CD4-positive, alpha-beta memory T cell (primary cell): ENCODE measurements at places on chromosomes 2 and 18.

- no peak for DNase-seq
Observed at GRCh38 chr2:196587056-196587455, 52.5 kb upstream of the CCDC150 start.

DNA sequence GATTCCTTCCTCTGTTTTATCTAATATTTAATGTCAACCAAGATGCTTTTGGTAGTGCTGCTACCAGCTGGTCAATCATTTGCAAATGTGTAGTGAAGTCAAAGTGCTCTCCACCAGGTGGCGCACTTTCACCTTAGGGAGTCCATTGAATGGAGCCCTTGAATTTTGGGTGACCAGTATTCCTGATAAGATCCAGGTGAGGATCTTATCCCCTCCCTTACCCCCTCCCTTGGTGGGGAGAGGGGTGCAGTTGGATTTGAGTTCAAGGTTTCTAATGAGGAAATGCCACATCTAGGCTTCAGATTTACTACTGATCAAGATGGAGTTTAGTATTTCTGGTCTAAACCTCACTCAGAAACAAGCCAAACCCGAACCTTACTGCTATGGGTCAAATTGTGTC lies 12.0 kb upstream of the E2F6 start:
- peak; percentile 63 for DNase-seq

DNA sequence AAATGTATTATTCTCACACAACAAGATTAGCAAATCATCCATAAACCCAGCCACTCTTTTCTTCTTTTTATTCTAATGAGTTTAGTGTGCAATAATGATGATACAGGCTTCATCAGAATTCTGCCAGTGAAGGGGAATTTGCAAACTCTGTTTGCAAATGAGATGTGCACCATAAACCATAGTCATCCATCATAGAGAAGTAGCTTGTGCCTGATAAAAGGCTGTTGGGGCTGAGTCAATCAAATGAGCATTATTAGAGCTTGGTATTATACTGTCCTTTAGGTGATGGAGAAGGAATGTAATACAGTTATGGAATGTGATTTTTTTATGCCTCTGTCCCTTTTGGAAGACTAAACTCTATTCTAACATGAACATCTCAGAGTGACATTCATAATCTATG lies 101.8 kb downstream of the DCC start:
- DNase-seq: no peak

DNA sequence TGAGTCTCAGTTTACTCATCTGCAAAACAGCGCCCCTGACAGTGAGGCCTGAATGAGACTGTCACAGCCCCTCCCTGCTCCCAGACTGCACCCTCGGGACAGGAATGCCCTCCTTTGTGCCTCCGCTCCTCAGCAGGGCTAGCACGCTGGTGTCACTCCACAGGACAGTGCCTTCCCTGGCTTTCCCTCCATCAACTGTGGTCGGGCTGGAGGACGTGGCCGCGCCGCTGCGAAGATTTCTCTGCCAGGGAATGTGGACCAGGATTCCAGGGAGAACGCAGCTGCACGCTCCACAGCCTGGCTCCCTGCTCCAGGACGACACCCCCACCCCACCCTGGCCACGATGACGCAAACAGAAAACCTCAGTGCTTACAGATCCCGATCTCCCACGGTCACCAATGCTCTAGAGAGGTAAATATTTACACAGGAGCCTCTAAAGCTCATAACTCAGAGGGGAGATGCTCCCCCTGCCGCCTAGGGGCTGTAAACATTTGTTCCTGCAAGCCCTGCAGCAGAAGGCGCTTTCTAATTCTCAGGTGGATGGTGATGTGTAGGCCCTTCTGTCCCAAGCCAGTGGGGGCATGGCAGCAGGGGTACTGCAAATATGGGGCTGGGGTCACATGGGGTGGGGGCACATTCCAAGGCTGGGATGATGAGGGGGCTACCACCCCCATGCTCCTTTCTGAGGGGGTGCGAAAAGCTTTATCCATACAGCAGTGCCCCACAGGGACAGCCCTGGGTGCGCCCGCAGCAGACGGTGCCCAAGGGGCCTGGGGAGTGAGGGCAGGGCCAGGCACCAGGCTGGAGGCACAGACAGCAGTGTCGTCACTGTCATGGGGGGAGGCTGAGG lies 12.4 kb downstream of the HS6ST1 start:
- DNase-seq: no peak

DNA sequence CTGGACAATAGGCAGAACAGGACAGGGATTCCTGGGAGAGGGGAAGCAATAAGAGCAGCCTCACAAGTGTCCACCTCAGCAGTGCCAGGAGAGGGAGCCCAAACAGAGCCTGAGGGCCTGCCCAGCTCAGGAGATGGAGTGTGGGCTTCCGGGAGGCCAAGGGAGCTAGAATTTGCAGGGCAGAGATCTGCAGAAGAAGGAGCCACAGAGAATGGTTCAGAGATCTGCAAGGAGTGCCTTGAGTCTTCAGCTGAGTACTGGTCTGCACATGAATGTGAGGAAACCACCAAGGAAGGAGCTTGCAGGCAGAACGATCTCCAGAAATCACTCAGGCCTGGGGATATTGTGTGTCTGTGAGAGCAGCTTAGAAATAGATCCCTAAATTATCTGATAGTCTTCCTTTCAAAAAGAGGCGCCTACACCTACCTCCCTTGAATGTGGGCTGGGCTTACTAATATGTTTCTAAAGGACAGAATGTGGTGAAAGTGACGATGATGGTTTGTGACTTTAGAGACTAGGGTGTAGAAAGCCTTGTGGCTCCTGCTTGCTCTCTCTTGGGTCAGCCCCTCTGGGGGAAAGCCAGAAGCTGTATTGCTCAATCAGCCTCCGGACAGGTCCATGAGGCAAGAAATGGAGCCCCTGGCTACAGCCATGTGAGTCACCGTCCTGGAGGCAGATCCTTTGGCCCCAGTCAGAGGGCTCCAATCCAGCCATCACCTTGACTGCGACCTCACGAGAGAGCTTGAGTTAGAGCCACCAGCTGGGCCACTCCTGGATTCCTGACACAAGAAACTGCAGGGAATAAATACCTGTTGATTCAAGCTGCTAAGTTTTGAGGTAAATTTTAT lies 7.6 kb upstream of the LPIN1 start:
- no peak for DNase-seq

DNA sequence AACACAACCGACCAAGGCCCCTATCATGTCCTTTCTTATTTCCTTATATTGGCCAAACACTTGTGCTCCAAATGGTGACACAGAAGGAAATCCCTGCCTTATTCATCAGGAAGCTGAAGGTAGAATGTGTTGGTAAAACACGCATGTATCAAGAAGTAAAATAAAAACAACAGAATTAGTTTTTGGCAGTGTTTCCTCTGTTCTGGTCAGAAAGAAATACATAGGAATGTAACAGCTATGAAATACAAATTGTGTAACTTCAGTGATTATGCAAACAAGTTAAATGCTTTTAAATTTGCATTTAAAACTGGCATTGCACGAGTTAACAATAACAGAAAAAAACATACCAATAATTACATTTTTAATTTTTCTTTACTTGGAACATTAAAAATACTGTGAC lies 19.3 kb downstream of the ST6GAL2 start:
- DNase-seq: no peak

DNA sequence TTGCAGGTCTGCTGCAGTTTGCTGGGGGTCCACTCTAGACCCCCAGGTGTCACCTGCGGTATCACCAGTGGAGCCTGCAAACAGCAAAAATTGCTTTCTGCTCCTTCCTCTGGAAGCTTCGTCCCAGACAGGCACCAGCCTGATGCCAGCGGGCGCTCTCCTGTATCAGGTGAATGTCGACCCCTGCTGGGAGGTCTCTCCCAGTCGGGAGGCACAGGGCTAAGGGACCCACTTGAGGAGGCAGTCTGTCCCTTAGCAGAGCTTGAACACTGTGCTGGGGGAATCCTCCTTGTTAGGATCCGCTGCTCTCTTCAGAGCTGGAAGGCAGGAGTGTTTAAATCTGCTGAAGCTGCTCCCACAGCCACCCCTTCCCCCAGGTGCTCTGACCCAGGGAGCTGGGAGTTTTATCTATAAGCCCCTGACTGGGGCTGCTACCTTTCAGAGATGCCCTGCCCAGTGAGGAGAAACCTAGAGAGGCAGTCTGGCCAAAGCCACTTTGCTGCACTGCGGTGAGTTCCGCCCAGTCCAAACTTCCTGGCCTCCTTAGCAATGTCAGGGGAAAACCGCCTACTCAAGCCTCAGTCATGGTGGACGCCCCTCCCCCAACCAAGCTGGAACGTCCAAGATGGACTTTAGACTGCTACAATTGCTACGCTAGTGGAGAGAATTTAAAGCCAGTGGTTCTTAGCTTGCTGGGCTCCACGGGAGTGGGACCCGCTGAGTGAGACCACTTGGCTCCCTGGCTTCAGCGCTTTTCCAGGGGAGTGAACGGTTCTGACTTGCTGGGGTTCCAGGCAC lies 652.5 kb downstream of the KCNJ3 start:
- DNase-seq: no peak

- DNase-seq: no peak
Observed at GRCh38 chr2:122564843-122565242, 809.4 kb downstream of the TSN start.

DNA sequence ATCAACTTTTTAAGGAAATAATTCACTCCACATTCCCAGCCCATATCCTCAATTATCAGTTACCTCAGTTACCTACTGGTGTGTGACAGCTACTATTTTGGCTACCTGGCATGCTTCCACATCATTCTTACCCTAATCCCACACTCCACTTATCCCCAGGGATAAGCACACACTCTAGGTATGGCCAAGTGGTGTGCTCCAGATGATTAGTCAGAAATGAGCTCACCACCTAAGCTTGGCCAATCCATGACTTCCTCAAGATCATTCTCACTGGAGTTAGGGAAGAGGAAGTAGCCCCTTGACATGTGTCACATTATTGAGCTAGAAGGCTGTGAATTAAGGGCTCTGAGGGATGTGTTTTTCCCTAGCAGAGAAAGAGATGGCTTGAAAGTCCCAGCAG lies 20.9 kb upstream of the SMAD4 start:
- no peak for DNase-seq

- no peak for DNase-seq
Observed at GRCh38 chr2:109377976-109378375, 235.8 kb downstream of the SEPTIN10 start.

- DNase-seq: no peak
Observed at GRCh38 chr18:8018701-8019331, 451.7 kb downstream of the PTPRM start.

GRCh38 chr2:214587442-214587841 lies 176.6 kb downstream of the VWC2L start:
- DNase-seq: no peak

DNA sequence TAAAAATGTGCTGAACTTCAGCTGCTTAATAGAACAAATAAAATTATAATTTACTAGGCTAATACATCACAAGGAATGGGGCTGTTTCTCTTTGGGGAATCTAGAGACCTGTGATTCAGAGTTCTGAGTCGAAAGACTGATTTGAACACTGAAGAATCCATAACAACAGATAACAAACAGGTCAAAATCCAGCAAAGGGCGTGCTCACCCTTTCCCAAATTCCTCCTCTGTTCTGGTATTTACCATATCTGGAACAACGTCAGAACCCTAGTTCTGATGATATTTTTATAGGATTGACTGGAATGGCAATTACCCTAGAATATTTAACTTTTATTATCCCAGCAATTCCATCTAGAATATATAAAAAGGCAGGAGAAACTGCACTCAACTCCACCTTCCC lies 66.0 kb upstream of the ITGA6 start:
- DNase-seq: no peak

DNA sequence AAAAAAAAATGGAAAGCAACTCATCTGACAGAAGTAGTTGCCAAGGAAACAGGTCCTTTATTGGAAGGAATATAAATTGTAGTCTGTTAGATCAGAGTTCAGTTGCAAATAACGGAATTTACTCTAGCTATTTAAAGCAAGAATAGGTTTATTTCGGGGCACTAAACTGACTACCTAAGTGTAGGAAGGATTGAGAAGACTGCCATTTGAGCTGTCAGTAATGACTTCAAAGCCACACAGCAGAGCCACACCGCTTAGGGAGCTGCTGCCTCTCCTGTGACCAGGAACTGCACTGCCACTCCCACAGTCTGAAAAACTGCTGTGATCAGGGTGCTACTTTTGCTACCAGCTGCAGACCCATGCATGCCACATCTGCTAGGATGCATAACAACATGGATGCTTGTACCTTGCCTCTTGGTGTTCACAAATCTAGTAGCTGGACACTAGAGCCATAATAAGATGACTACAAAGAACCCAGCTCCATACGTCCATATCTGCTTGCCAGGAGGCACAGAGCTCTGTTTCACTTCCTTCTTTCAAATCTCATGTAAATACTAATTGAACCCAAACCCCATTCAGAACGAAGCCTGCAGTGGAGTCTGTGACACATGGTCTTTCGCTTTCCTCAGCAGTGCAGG lies 2.2 kb downstream of the DSG2 start:
- no peak for DNase-seq

GRCh38 chr2:137380610-137381009 lies 583.7 kb upstream of the HNMT start:
- DNase-seq: no peak

GRCh38 chr2:71859211-71859847 lies 288.3 kb downstream of the CYP26B1 start:
- DNase-seq: no peak

DNA sequence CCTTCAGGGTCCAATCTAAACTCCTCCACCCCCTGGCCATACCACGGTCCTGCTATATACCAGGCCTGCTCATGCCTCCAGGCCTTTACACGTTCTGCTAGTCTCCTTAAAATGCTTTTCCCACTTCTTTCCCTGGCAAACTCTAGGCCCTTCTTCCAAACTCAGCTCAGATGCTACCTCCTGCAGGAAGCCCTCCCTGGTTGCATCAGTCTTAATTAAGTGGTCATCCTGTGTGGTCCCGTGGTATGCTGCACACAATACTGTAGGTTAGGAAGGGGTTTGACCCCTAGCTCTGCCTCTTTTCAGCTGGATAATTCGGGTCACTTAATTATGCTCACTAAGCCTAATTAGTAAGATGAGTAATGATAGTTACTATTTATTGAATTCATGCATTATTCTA lies 85.9 kb upstream of the SP3 start:
- DNase-seq: no peak

GRCh38 chr2:181672255-181673008 lies 7.9 kb downstream of the NEUROD1 start:
- no peak for DNase-seq

- DNase-seq: no peak
Observed at GRCh38 chr2:195406886-195407603, 250.0 kb upstream of the SLC39A10 start.

GRCh38 chr2:175463589-175464310 lies 282.2 kb upstream of the ATP5MC3 start:
- DNase-seq: no peak

DNA sequence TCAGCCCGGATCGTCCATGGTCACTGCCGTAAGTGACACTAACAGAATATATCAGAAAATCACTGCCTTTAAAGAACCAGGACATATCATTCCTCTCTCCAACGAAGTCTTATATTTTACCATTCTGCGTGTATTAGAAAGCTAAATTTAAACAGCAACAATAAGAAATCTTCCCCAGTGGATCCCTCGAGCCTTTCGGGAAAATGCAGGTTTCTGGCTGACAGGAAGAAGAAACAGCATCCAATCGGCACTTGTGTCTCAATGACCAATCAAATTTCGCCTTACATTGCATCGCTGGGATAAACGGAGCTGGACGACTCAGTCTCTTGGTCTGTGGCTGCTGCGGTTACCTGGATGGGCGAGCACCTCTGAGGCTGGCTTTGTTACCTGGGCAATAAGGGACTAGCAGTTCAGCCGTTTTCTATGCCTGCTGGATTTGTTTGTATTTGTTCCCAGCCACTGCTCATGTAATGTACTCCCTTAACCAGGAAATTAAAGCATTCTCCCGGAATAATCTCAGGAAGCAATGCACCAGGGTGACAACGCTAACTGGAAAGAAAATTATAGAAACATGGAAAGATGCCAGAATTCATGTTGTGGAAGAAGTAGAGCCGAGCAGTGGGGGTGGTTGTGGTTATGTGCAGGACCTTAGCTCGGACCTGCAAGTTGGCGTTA lies at the start of gene DUSP19:
TSS of gene DUSP19 (plus strand) at position 284 of the 675 bp plus-strand sequence. CDS start at position 471, 187 bp downstream.
- DNase-seq: peak; percentile 79
